Suprapubic skin (tissue), 4 donors: ENCODE measurements at places on chromosomes 5 and 9.

DNA sequence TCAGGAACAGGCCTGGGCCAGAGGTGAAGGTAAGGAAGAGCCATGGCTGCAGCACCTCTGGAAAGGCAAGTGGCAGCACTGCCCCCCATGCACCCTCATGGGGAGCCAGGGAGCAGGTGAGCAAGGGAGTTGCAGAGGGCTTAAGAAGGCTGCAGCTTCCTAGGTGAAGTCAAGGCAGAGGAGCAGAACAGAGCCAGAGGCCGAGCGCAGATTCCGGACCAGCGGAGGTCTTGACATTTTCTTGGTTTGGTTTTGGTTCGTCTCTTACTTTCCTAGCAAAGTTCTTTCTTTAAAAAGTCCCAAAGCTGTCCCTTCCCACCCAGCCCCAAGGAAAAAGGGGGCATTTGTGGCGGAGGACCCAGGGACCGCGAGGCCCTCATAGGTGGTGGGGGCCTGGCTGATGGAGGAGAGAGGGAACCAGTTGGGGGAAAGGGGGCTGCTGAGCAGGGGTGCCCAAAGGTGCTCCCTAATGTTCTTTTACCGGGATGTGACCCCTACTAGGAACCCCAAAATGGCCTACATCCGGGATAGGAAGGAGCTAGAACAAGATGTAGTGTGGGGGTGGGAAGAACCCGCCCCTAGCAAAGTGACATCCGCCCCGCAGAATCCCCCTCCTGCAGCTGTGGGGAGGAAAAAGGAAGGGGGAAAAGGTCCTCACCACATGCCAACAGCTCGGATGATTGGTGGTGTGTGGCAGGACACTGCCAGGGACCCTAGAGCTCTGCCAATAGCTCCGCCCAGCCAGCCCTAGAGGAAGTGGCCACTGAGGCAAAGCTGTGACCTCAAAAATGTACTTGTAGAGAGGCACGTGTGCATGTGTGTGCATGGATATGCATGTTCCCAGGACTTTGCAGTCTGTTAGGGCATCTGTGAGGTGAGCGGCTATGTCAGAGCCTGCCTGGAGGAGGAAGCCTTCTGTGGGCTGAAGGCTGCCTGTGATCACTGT, 914 bp upstream of the CD72 start:
- no peak for DNase-seq

- DNase-seq, result no peak
These were observed 20.5 kb downstream of the SWI5 start for GRCh38 chr9:128296340-128297220.

DNA sequence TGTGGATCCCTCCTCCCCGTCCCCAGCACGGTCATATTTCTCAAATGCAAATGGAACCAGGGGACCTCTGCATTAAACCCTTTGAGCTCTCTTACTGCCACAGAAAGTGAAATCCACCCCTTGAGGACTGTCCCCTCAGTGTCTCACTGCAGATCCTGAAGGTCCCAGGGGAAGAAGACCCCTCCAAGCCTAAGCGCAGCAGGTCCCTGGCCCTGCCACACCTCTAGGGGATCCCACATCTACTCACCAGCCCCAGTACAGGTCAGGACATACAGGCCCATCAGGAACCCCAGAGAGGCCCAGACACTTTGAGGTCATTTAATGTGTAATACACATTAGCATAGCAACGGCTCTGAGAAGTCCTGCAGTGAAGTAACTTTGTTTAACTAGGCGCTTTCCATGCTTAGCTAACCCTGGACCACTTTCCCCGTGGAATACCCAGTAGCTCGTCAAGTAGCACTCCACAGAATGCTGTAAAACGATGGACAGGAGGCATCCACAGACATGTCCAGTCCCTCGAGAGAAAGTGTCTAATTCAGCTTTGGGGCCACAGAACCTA, 54.7 kb upstream of the ALDH1B1 start:
- DNase-seq, result no peak

DNA sequence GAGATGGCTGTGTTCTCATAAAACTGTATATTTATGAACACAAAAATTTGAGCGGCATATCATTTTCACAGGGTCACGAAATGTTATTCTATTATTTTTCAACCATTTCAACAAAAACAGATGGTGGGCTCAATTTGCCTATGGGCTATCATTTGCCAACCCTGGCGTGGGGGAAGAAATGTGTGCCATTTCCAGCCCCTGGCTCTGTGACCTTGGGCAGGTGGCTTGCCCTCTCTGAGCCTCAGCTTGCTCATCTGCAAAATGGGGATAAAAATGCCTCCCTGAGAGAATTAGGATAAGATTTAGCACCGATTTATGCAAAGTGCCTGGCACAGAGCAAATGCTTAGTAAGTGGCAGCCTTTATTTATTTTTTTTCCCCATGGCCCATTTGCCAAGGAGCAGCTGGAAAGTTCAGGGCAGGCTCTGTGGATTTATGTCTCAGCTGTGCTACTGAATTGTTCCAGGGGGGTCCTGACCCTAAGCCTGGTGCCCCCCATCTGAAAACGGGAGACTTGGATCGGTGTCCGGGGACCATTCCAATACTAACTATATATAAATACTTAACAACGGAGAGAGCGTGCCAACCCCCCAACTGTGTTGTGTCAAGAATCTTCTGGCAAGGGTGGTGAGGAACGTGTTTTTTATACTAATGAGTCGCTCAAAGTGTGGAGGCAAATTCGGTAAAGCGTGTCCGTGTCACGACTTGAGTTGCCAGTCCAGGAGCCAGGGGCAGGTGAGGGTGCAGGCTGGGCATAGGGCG, 34.5 kb downstream of the HRH2 start:
- no peak for DNase-seq

DNA sequence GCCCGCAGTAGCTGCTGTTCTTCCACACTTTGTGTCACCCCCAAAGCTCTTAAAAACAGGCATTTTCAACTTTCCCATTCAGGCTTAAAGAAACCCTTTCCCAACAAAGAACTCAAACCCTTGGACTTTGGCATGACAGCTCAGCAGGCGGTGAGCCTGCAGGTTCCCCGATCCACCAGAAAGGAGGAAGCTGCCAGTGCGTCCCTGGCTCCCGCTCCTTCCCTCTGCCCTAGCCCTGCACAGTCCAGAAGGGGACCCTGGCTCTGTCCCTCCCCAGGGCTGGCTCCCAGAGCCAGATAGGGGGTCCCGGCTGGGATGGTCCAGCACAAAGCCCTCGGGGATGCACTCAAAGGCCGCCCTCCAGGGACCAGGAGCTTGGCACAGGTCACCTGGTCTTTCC, 9.6 kb downstream of the SLC9A3 start:
- DNase-seq, result no peak
